ENCODE measurements at places on chromosomes 5 and 9.

GRCh38 chr9:15304632-15305031, 2.4 kb downstream of the TTC39B start:
- DNase-seq, result no peak

GRCh38 chr5:32712481-32713360, 1.6 kb downstream of the NPR3 start:
- DNase-seq, result no peak

DNA sequence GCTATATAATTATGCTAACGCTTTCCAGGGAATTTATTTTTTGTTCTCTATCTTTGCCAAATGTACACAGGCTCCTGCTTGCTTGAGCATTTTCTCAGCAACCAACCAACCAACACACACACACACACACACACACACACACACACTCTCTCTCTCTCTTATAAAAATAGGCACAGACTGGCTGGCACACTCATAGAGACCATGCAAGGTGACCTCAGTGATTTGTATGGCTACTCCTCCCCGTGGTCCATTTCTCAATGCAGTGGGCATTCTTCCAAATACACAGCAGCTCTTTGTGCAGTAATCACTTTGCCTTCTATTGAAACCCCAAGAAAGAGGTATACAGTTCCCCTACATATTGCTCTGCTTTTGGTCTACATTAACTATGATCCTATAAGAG, 416.0 kb downstream of the MAN2A1 start:
- DNase-seq, result no peak

DNA sequence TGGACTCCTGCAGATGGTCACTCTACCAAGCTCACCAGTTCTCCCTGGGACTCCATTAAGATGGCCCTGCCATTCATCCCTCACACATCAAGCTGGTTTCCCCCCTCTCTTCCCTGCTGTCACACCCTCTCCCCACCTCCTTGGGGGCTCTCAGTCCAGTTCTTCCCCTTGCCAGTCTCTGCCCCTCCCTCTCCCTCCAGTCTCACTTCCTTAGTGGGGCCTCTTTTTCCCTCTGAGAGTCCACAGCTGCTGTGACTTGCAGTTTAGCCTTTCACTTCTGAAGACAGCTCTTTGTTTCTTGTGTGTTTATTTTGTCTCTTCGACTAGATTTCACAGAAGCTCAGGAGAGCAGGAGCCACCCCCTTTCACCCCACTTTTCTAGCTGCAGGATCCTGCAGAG, 10.5 kb downstream of the DOCK2 start:
- no peak for DNase-seq

DNA sequence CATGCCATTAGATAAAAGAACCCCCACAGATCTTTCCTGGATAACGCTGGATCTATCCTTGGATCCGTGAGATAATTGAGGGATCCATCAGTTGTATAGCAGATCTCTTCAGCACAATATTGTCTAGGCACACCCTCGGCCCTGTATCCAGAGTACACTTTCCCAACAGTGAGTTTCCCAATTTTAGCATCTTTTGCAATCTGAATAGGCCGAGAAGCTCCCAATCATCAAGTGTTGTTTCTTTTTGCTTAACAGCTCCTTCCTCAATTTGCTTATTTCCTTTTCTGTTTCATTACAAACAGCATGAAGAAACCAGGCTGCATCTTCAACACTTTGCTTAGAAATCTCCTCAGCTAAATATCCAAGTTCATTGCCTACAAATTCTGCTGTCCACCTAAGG, 4.4 kb upstream of the SPTLC1 start:
- DNase-seq, result no peak

- DNase-seq, result no peak
Measured at GRCh38 chr5:94872526-94872925, 254.1 kb downstream of the SLF1 start.

DNA sequence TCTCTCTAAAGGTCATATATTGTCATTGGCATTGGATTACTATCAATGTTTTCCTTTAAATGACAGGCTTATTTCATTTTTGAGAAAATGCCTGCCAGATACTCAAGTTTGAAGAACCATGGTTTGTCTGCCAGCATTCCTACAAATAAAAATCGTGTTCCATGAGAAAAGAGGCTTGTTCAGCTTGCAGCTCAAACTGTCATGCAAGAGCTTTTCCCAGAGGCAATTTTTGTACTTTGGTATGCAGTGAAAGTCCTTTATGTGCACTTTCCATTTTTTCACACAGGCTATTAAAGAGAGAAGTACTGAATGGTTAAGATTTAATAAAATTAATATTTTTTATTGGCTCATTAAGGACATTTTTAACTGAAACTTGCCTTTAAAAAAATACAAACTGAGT, 110.4 kb downstream of the FBXO4 start:
- no peak for DNase-seq

DNA sequence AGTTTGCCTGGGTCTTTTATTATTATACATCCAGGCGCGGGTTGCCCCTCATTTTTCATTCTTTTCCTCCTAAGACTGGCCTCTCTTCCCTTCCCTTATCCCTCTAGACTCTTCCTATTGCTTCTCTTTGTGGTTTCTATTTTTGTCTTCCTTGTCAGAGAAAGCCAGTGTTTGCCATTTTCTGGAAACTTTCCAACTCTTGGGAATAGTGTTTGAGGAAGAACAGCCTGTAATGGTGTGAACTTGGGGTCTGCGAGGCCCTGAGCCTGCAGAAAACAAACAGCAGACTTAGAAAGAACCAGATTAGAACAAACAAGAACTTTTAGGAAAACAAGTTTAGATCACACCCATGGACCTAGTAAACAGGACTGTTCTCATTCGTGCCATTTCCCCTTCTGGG, 15.5 kb downstream of the PRKACG start:
- no peak for DNase-seq

DNA sequence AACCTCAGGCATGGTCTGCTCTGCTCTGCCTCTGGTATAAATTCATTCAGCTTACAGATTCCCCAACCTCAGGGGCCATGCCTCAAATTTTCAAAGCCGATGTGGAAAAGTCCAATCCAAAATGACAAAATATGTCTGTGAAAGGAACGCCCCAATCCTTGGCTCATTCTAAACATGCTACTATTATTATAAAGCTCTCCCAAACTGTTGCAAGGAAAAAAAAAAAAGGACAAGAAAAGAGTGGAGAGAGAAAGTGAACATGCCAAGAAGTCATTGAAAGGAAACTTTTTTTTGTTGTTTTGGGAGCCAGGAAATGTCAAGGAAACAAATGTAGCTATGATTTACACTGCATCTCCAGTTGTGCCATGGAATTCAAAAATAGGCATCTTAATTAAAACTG, 3.8 kb downstream of the COL23A1 start:
- DNase-seq, result no peak

DNA sequence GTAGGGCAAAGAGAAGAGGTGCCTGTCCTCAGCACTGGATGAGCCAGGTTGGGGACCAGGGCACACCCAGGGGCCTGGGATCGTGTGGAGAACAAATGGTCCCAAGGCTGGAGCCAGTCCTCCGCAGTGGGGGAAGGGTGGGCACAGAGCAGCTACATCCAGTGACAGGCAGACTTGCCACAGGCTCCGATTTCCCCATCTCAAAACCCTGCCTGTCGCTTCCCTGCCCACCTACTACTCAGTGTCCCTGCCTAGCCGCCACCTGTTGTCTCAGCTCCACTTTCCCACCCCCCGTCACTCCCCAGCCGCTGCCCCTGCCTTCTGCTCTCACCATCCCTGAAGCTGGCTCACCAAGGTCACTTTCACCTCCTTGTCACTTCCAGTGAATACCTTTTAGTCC, 13.9 kb upstream of the ENHO start:
- DNase-seq, result no peak

DNA sequence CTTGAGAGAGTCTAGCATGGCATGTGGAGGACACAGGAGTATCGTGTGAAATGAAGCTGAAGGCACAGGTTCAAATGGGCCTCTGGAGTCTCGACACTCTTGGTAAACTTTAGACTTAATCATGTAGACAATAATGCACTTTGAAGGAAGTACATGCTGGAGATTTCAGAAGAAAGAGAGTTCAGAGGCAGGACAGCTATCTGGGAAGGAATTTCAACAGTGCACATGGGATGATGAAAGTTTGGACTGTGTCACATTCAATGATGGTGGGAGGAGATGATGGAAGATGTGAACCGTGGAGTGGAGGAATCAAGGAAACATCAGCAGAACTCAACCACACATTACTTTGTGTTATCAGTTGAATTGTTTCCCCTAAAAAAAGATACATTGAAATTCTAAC, 88.6 kb upstream of the PAPPA start:
- no peak for DNase-seq

- DNase-seq, result no peak
Measured at GRCh38 chr5:123582550-123583285, 70.7 kb downstream of the CSNK1G3 start.

DNA sequence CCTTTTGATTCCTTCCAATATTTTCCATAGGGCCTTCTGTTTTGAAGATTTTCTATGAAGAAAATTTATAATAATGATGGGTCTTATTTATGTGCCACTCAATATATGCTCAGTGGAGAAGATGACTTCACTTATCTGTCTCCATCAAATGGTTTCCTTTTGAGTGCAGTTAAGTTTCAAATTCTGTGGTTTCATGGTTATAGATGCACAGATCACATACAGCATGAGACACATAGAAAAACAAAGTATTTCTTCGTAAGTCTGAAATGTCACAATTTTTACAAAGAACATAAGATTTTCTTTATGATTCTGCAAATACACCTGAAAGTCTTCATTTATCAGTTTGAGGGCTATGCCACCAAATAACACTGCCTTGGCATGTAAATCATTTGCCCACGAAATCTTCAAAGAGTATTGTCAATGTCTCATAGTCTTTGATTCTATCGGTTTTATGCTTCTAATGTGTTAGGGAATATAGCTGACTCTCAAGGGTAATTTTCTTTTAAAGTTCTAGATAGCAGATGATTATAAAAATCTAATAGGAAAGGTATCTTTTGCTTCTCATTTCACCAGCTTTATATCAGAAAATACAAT, 14.1 kb downstream of the CFAP95 start:
- no peak for DNase-seq

- DNase-seq, result no peak
Measured at GRCh38 chr5:100790170-100790665, 112.9 kb downstream of the ST8SIA4 start.

- DNase-seq, result no peak
Measured at GRCh38 chr5:157598350-157598936, 22.9 kb upstream of the ADAM19 start.

DNA sequence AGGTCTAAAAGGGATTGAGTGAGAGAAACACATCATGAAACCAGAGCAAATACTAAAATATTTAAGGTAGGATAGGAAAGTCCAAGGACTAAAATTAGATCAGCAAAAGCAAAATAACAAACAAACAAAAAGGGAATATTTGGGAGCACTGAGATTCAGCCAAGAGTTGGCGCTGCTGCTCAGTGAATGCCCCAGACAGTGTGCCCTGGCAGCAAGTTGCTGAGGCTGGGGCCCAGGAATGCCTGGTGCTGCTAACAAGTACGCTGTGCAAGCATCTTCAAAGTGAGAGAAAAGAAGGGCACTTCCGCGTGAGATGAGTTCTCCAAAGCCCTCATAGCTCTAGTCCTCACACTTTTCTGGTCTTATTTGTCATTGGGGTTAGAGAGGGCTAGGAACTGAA, 603.3 kb downstream of the EFNA5 start:
- DNase-seq, result no peak

- no peak for DNase-seq
Measured at GRCh38 chr5:88886746-88887341, 3.9 kb upstream of the MEF2C start.

DNA sequence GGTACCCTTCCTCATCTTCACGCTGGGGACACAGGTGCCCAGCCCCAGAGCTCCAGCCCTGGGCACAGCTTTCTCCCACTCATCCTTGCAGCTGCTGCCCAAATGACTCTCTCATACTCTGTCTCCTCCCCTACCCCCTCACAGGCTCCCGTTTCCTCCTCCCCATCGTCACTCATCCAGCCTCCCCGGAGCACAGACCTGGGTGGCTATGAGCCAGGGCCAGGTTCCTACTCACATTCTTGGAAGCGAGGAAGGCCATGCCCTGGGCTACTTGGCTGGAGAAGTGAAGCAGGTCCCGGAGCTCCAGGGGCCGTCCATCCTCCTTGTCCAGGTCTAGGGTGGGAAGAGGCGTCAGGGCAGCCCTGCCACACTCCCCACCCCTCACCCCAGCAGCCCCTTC, 29.3 kb downstream of the CSF1R start:
- no peak for DNase-seq

GRCh38 chr5:33148076-33148513, 292.7 kb upstream of the TARS1 start:
- DNase-seq, result no peak

- no peak for DNase-seq
Measured at GRCh38 chr9:37179576-37179975, 59.2 kb downstream of the ZCCHC7 start.

- no peak for DNase-seq
Measured at GRCh38 chr5:2399096-2399495, 352.4 kb downstream of the IRX2 start.

DNA sequence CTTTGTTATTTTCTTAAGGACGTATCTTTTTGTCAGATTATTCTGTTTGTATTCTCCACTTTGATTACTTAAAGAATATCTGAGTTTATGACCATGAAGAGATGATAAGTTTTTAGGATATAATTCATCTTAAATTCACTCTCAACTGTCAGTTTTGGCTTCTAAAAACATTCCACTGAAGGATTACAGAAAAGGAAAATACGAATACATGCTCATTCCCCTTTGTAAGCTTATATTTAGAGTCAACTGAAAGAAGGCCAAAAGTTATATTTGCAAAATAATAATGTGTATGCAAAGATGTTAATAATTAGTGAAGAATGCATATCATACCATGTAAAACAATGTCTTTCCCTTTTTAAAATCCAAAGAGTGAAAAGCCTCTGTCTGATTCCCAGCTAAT, 52.5 kb downstream of the ZNF474 start:
- no peak for DNase-seq

GRCh38 chr5:143213851-143214363, 189.6 kb downstream of the NR3C1 start:
- no peak for DNase-seq

GRCh38 chr5:169778622-169779596, 141.8 kb downstream of the DOCK2 start:
- DNase-seq, result no peak

- no peak for DNase-seq
Measured at GRCh38 chr5:77086368-77086688, 757 bp downstream of the ZBED3 start.

DNA sequence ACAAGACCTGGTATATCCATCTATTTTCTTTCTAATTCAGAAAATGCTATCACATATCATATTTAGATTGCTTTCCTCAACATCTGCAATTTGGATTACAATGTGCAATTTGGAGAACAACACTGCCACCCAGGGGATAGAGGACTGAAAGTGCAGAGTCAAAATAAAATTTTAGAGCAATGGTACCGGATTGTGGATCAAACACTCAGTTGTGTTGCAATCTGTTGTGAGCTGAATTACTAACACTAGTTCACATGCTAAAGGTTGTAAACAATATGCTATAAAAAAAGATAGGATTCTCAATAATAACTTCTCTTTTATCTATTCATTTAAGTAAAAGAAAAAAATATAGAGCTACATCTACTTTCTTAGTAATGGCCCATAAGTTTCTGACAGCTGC, 11.9 kb upstream of the SRFBP1 start:
- DNase-seq, result no peak

GRCh38 chr5:72847439-72847838, 31.0 kb downstream of the TNPO1 start:
- DNase-seq, result no peak

GRCh38 chr9:88092797-88093331, 45.4 kb downstream of the SPATA31C2 start:
- DNase-seq, result no peak
